ENCODE measurements at places on chromosomes 3 and 15. TPM values are rescaled to one million over a fixed set of nuclear protein-coding genes. Genes with fewer than 3 reads are reported as not detected.

DNA sequence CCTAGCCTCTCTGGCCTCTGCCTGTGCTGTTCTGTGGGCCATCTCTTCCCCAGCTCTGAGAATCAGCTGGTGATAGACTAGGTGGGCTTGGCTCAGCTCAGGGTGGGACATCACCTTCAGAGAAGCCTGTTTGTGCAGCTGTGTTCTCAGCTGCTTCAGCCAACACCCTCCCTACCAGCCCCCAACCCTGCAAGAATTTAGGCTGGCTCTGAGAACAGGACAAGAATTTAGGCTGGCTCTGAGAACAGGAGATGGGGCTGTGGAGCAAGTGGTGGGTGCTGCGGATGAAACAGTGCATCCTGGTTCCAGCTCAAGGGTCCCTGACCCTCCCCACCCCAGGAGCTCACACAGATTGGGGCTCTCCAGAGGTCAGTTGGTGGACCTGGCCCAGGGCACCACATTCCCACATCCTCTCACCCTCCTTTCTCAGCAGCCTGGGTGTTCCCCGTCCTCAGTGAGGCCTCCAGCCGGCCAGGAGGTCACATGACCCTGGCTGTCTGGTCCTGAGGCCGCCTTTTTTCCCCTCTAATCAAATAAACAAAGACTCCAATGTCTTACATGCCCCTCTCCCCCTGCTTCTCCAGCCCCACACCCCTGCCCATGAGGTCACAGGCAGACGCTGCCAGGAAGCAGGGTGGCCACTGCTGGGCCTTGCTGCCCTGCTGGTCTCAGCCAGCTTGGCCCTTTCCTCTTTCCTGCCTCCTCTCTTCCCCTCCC lies 14.9 kb downstream of the PLEKHO2 start:
- DNase-seq: peak; percentile 48

DNA sequence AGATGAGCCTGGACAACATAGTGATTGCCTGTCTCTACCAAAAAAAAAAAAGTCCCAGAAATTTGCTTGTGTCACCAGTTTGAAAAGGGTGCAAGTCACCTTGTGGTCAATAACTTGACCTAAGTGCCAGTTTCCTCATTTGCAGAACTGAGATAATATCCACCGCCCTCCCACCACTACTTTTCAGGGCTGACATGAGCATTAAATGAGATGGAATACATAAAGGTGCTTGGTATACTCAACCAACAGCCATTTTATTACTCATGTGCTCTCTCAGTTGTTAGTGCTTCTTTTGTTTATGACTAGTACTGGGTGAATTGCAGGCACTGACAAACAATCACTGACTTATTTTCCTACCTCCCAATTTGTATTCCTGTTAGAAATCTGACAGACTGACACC lies 340.5 kb upstream of the SATB1 start:
- DNase-seq: no peak

GRCh38 chr3:50212502-50212901 lies 7.4 kb downstream of the SLC38A3 start:
- no peak for DNase-seq

GRCh38 chr15:71050461-71050860 lies 64.8 kb upstream of the THSD4 start:
- DNase-seq: no peak

- DNase-seq: no peak
Measured at GRCh38 chr3:50862221-50862620, 187.5 kb downstream of the DOCK3 start.

DNA sequence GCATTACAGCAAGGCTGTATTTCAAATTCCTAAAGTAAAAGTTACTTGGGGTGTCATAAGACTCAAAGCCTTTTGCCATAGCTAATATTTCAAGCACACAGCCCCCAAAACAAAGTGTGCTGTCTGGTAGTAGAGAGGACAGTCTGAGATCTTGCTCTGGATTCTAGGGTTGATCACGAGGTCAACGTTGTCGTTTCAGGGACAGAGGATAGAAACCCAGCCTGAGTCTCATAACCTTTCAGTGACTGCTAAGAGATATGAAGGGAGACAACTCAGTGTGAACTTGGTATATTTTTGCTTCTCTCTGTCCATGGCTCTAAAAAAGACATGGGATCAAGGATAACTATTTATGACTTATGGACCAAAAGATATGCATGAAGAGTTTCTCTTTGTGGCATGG lies 25.6 kb upstream of the MINDY4B start:
- no peak for DNase-seq

- peak; percentile 10 for DNase-seq
Measured at GRCh38 chr3:181292984-181293383, 303.4 kb upstream of the DNAJC19 start.

DNA sequence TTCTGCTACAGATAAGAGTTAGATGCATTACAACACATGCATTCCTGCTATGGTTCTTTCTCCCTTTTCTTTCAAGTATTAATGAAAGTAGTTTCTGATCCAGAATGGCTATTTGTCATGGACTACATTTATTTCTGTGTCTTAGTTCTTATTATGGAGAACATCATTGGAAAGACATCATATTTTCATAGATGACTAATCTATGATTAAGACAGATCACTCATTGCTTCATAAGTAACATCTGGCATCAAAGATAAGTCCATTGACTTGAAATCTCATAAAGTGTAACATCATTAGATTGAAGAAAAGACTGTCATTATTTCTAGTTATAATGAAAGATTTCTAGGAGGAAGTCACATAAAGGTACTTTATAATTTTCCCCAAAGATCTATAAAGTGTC lies 366.7 kb downstream of the NSUN3 start:
- no peak for DNase-seq

DNA sequence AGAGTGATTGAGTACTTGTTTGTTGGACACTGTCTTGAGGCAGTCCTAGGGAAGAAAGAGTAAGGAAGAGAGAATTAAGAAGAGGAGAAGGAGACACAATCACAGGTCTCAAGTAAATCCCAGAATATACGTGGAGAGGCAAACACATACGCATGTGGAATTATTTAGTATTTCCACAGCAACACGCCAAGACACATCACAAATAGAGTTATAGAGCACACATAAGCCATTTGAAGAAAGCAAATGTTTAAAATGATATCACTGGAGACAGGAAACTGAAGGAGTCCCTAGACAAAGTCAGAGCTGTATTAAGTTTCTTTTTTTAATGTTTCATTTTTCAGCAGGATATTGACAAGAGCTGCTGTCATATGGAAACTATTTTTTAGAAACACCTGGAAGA lies 206.1 kb upstream of the LRIG1 start:
- peak; percentile 80 for DNase-seq

DNA sequence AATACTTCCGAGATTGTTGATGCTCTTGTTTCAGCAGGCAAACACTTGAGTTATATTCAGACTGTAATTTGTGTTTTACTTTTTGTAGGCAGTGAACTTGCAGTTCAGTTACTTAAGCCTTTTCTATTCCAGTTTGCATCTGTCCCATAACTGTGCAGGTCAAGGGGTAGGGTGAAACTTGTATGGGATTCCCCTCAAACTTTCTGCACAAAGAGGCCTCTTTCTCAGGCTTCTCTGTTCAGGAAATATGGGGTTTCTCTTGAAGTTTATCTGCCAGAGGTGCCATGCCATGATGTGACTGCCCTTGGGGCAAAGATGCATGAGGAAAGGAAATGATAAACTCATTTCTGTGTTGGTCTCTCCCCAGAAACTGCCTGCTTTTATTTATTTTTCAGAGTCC lies 66.7 kb downstream of the SLC24A1 start:
- no peak for DNase-seq

GRCh38 chr3:50211930-50212329 lies 6.9 kb downstream of the SLC38A3 start:
- DNase-seq: no peak

DNA sequence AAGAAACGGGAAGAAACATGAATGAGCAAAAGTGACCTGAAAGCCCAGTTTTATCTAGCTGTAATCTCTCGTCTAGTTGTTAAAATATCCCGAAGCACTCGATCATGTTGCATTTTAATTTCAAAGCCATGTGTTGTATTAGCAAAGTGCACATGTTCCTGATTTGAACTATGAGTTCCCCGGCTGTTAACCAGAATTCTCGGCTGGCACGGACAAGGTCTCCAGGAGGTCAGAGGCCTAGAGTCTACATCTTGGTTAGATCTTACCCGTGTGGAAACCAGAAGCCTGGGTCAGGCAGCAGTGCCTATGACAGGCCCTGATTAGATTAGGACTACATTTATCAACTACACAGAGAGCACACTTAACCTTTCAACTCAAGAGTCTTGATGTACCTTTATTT lies 195.8 kb downstream of the CDIN1 start:
- no peak for DNase-seq

DNA sequence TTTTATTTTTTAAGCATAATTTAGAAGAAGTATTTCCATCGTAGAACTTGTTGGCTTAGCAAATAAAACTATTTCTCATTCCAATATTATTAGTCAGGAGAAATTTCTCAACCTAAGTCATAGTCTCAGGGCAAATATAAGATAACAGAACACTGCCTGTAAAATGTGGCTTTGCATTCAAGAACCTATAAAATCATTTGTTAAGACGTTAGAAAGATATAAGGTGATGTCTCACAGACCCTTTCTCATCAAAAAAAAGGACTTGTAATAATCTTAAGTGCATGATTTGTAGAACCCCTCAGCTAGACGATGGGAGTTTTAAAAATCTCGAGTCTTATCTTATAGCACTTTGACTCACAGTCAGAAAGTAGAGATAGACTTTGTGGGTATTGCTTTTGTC lies 314.7 kb upstream of the CFAP20DC start:
- DNase-seq: no peak

GRCh38 chr3:31615071-31615875 lies 82.5 kb downstream of the STT3B start:
- no peak for DNase-seq

DNA sequence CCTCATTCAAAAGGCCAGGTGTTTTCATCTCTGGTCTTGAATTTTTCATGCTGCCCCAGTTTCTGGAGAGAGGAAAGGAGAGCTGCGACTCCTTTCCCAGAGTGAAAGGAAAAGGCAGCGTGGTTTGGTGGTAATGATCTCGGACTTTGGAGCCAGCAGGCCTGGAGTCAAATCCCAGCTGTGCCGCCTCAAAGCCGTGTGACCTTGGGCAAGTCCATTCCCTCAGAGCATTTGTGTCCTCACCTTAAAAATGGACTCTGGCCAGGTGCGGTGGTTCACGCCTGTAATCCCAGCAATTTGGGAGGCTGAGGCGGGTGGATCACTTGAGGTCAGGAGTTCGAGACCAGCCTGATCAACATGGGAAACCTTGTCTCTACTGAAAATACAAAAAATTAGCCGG lies 4.7 kb upstream of the CCDC33 start:
- DNase-seq: no peak

DNA sequence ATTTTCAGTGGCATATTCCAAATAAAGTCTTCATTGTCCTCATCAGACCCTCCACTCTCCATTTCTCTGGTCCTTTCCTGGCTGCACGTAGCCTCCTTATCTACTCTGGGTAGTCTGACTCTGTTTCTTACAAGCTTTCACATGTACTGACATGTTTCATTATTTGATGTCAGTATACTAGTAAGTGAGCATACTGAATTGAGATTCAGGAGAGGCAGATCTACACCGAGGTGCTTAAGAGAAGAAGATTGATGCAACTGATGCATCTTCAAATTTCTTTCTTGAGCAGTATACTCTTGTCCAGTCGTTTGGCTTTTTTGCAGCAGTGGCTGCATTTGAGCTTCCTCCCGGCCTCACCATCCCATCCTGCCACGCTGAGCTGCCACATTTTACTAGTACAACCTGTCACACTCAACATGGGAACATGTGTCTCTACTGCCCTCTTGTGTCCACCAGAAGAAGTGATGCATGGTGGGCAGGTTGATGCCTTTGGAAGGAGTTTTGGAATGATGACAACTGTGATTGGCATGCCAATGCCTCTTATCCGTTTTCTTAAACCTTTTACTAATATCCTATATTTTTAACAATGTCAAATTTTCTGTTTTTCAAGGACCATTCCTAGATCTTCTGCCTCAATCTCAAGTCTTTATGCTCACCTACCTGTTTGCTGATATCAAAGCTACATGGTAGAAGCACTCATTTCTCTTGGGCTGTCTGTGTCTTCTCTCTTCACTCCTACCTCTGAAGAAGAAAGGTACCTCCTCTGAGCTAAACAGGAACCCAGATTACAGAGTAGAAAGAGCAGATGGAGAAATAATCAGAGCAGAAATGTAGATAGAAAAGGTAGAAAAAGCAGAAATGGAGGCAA lies 38.7 kb downstream of the GUCA1C start:
- DNase-seq: peak; percentile 38

DNA sequence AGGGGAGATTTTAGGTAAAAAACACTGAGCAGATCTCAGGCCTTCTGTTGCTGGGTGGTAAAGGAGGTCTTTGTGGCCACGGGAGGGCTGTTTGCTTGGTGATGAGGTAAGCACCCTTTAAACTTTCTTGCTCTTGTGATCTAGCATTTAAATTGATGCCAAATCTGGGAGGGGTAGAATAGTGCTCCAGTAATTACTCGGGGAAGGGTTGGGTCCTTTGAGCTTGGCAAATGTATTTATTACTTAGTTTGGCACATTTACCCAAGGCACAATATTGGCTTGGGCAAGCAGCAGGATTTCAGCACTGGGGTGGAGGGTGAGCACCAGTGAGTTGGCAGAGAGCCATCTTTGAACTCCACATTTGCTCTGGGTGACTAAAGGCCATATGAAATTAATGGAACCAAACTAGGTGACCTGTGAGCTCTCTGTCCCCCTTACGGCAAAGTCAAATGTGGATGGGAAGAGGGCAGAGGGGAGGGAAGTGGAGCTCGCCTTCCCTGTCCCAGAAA lies 185.9 kb upstream of the ONECUT1 start:
- DNase-seq: no peak

DNA sequence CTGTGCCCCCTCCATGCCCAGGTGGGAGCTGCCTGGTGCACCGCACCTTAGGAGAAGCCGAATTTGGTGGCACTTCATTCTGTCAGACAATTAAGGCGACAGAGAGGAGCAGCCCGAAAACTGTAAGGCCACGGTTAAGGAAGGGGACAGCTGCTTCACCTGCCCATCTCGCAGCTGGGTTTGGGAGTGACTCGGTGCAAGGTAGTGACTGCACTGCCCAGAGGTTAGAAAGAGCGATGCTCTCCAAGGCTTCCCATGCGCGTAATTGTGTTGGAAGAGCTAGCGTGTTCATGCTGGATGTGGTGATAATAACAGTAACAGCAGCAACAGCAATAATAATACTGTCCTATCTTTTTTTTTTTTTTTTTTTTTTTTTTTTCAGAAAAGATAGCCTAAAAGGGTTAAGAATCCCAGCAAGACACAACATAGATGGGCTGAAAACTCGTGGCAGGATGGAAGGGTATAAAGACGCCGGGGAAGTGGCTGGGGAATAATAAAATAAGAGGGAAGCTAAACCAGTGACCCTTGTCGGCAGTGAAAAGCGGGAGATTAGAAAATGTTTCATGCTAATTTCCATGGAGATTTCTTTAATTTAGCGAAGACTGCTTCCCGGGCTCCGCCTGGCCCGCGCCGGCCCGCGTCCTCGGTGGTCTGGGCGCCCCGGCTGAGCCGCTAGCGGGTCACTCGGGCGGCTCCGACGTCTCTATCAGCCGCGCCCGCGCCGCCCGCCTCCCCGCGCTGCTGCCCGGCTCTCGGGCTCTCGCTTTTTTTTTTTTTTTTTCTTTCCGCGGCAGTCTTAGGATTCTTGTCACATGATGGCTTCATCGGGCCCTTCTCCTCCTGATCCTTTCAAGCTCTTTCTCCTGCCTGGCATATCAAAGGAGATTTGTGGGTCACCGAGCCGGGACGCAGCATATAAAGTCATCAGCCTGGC lies 617.1 kb downstream of the NR2F2 start:
- peak; percentile 27 for DNase-seq

- no peak for DNase-seq
Measured at GRCh38 chr3:177618873-177619733, 421.8 kb upstream of the TBL1XR1 start.

The GOLGA8G gene
- polyA plus RNA-seq: not detected

The RLBP1 gene
- not detected for polyA plus RNA-seq

The MCCC1 gene
- 14.6 TPM for polyA plus RNA-seq

The TRIM42 gene
- not detected for polyA plus RNA-seq

The ACKR4 gene
- 0.58 TPM for polyA plus RNA-seq

The RYR3 gene
- polyA plus RNA-seq: 53.3 TPM

The GRK7 gene
- polyA plus RNA-seq: not detected

The ATP13A5 gene
- polyA plus RNA-seq: 0.15 TPM

All from muscle of back (tissue), 13 donors.